ENCODE measurements at places on chromosomes 6 and 20.

- DNase-seq = no peak
Observed at GRCh38 chr6:152575161-152575560, 62.0 kb downstream of the SYNE1 start.

DNA sequence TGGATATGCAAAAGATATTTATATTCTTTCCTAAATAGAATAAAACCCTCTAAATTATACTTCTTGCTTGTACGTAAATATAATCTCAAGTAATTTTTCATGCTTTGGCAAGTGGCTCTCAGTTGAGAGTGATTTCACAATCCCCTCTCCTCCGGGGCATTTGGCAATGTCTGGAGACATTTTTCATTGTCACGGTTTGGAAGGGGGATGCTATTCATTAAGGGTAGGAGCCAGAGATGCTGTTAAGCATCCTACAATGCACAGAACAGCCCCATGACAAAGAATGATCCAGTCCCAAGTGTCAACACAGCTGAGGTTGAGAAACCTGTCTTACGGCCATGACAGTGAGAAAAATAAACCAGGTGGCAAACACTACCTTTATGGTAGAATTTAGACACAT, 75.7 kb downstream of the AGPAT4 start:
- no peak for DNase-seq

- no peak for DNase-seq
Observed at GRCh38 chr6:52712136-52712535, 41.2 kb downstream of the TMEM14A start.

DNA sequence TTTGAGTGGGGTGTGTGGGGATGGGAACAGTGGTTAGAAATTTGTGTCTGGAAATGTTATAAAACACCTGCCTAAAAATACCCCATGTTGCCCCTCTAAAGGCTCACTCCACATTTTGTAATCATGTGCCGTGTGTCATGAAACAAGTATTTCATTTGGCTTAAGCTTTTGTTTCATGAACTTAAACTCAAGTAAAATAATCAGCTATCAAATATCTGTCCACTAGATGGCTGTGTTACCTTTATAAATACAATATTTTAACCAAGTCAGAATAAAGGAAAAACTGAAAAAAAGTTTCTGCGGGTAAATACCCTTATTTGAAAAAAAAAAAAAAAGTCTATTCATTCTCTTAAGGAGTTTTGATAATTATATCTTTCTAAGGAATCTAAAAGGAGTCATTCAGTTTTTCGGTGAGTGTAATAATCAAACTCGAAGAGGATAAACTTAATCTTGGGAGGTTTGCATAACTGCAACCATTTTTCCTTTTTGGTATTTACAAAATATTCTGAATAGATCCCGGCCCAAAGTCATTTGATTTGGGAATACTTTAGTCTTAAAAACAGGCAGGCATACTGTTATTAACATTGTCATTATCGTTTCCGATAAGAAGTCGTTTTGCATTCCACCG, 29.9 kb upstream of the MTRF1L start:
- DNase-seq = peak; percentile 8

DNA sequence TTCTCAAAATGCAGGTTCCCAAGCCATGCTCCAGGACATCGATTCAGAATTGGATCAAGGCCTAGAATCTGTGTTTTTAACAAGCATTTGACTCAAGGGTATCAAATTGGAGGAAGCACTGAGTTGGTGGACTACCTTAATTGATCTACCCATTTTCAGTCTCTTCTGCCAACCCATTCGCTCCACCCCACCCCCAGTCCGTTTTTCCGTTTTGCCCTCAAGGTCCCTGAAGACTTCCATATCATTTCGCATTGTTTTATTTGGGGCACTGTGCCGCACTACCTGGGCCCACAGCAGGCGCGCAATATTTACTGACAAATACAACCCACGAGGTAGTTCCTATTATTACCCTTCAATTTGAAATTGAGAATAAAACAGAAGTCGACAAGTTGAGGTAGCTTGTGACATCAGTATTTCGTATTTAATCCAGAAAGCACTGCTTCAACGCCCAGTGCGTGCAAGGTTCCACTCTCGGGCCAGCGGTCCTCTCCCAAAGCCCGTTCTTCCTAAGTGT, 557 bp upstream of the DHX35 start:
- no peak for DNase-seq

DNA sequence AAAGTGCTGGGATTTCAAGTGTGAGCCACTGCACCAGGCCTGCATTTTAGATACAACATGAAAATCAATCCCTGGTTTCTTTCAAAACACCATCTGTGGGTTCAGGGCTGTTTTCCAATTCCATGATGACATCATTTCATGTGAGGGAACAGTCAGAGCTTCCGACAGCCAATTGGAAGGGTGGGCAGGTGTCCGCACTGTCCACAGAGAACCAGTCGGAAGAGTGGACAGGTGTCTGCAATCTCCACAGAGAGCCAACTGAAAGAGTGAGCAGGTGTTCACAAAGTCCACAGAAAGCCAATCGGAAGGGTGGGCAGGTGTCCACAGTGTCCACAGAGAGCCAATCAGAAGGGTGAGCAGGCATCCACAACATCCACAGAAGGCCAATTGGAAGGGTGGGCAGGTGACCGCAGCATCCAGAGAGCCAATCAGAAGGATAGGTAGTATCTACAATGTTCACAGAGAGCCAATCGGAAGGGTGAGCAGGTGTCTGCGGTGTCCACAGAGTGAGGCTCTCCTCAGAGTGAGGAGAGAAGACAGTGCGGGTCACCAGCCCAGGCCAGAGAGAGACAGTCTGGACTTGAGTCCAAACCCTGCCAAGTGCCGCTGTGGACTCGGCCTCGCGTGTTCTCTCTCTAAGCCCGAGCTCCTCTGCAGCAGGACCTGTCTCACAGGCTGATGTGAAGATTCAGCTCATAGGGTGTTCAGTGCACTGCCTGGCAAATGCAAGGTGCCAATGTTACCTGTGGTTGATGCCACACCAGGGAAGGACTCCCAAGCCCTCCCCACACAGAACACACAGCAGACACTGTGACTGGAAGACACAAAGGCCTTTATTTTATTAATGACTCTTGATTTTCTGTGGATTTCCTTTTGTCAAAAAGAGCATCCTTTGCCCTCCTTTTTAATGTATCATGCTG, 57.3 kb downstream of the DLL1 start:
- DNase-seq = peak; percentile 25

DNA sequence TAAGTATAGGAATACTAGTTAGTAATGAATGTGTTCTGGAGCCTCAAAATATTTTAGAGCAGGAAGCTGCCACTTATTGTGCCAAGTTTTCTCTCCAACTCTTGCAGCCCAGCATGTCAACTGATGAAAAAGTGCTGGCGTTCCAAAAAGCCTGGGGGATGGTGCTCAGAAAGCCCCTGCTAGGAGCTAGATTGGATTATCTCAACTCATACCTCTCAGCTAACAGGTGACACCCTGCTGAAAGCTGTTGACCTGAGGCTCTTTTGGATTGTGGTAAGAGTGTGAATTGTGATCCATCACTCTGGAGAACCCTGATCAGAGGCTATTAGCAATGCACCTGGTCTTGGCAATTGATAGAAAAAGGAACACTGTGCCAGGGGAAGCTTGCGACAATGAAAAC, 580.4 kb downstream of the EYS start:
- peak; percentile 68 for DNase-seq

- DNase-seq = no peak
Observed at GRCh38 chr6:130424710-130425109, 58.9 kb downstream of the TMEM200A start.

DNA sequence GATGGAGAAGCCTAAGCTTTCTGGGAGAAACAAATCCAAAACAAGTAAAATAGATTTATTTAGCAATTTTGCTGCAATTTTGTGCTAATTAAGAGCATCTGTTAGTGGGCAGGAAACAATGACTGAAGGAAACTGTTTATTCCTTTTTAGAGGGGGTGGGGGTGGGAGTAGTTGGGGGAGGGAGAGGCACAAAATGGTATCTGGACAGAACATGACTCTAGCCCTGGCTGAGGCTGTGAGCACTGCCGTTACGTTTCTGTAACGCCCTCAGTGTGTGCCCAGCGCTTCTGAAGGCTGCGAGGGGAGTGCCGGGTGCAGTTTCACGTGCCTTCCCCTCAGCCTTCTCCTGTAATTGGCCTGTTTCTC, 28.8 kb downstream of the METTL24 start:
- DNase-seq = no peak

DNA sequence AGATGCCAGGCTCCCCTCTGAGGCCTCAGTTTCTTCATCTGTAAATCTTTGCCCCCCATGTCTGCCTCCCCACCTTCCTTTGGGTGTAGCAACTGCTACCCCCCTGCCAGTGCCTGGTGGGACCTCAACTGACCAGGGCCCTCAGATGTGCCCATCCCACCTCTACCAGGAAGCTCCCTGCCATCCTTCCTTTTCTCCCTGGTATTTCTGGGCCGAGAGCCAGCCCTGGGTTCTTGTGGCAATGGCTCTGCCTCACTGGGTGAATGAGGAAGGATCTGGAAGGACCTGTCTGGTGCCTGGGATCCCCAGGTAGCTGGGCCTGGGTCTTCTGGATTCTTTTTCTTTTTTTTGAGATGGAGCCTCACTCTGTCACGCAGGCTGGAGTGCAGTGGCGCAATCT, 141.1 kb upstream of the RNF24 start:
- no peak for DNase-seq

DNA sequence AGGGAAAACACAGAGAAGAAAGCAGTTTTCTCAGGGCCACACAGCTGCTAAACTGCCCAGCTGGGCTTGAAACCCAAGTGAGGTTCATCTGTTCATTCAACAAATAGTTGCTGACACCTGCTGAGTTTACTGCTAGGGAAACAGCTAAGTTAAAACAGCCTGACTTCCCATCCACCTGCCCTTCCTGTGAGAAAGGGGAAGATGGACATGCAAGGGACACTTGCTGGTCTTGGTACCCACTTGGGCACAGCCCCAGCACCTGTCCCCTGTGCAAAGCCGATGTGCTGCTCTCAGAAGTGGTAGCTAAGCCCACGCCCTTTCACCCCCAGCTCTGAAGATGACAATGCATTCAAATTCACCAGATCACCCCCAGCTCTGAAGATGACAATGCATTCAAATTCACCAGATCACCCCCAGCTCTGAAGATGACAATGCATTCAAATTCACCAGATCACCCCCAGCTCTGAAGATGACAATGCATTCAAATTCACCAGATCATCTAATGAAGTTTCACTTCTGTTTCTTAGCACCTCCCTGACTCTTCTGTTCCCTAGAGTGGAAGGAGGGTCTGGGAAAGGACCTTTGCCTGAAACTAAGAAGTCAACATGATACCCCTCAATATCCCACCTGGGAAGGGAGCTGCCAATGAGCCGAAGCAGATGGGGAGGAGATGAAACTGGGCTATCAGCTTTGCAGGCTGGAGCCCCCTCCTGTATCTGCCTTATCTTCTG, 46.0 kb upstream of the TOP1 start:
- peak; percentile 31 for DNase-seq

DNA sequence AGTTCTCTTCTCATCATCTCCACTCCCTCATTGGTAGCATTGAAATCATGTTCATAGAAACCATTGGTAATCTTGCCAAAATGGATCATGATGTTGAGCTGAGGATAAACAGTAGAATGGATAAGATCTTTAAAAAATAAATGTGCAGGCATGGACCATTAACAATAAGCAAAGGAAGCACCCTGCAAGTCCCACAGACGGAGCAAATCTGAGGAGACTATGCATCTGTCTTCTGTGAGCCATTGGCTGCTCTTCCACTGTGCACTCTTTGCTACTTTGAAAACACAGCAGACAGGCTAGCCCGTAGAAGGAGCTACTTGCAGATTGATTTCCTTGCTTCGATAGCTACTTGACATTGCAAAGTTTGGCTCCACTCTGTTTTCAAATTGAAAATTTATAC, 535.0 kb downstream of the PKHD1 start:
- DNase-seq = no peak

DNA sequence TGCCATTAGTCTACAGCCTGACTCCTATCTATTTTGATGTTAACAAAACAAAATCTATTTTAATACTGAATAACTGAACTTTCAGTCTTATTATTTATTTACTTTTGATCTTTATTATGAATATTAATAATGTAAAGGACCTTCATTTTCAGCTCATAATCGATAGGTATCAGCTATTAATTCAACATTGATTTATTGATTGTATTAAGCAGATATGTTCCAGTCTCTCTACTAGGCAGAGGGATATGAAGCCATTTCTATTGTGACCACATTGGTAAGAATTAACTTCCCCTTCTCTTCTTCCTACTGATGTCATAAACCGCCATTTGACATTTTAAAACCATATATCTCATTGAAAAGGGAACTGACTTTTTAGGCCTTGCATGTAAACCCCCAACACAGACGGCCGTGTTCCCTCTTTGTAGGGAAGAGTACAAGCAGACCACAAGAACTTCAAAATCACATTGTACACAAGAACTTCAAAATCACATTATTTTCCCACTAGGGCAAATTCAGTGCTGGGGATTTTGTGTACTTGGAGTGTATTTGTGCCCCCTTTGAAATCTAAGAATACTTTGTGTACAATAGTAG, 69.5 kb upstream of the FABP7 start:
- no peak for DNase-seq

GRCh38 chr6:157823001-157823527, at the start of gene SNX9:
Gene SNX9 (plus strand): TSS chr6:157823246. CDS start chr6:157823435, 189 bp downstream.
- DNase-seq = peak; percentile 60

DNA sequence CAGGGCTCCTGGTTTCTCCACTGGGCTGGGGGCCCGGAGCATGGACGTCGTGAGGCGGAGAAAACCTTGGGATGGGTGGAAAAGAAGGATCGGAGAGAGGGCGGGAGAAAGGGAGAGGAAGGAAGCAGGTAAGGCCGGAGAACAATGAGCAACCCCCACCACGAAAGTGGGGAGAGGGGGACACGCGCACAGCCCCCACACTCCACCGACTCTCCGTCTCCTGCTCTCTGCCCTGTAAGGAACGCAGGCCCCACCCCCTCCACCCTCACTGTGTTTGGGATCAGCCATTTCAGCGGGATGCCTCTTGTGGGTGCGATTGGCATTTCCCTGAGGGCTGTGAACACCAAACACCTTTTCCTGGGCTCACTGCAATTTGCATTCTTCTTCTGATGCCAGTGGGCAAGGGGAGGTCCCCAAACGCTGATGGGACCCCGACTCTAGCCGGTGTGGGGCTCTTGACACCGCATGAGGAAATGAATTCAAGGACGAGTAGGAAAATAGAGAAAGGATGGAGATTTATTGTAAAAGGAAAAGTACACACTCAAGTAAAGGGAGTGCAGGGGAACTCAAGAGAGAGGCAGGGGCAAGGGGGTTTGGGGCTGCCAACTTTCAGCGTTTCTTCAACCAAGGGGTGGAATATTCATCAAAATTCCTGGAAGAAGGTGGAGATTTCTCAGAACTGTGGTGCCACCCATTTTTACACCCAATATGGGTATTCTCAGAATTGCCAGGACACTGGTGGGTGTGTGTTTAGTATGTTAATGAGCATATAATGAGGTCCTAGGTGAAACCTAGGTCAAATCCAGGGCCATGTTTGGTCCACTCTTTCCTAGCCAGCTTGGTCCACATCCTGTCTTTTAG, 13.1 kb upstream of the RAET1L start:
- DNase-seq = no peak
